ENCODE measurements at places on chromosomes 11 and 22.

DNA sequence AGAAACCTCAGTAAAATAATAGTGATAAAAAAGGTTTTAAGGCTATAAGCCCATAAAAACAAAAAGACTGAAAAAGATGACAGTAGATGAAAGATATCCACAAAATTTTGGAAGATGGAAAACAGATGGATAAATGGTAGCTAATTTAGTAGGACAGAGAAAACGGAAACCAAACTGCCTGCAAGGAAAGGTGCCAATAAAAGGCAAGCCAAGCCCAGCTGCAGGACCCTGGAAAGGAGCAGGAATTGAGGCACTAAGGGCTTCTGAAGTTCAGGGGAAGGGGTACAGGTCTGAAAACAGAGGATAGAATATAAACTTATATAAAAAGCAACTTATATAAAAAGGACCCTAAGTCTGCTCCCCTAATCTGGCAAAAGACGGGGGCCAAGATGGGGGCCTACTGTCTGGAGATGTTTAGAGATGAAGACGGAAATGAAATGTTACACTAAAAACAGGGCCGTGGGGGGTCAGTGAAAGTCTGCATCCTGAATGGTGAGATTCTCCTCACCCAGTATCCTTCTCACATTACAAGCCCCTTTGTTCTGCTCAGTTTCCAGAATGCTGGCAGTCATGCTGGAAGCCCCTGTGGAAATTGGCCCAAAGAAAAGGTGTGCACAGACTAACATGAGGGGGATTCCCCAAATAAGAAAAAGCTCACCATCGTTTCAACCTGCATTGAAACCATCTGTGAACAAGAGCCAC is 269.3 kb upstream of the PITPNB start:
- DNase-seq, result no peak

DNA sequence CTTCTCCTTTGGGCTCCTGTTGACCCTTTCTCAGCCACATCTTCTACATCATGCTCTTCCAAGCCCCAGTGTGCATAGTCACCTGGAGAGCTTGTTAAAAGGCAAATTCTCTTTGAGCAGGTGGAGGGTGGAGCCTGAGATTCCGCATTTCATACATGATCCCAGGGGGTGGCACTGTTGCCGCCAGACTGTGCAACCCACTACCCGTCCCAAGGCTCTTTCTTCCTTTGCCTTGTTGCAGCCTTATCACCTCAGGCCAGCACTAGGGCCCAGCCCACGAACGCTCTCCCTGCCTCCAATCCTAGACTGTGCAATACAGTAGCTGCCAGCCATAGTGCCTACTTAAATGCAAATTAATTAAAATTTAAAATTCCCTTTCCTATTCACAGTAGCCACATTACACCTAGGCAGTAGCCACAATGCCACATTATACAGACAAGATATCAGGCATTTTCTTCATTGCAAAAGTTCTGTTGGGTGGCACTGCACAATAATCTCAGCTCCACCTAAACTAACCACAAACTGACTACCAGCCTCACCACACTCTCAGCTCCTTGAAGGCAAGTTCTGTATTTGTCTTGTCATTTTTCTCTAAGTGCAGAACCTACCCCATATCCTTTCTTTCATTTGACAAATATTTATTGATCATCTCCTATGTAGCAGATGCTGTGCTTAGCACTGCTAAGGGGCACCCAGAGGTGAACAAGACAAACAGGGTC is 4.6 kb upstream of the KCNJ5 start:
- no peak for DNase-seq

GRCh38 chr22:25900880-25901279 is 158.9 kb downstream of the MYO18B start:
- no peak for DNase-seq

- DNase-seq, result no peak
These were observed 105.1 kb downstream of the CHST1 start for GRCh38 chr11:45560155-45560912.

DNA sequence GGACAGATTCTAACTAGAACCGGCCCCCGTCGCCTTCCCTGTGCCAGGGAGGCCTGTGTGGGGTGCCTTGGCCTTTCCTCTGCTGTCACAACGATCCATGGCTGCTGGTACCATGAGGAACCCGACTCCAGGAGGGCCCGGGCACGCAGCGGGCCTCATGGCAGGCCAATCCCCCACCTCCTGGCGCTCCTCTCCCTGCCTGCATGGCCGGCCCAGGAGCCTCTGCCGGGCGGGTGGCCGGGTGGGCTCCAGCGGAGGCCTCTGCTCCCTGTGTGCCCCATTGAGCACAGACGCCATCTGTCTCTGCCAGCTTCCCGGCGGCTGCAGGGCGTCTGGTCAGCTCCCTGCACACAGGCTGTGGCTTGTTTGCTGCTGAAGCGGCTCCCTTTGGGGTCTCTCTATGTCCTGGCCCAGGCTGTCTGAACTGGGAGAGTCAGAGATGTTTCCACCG is 86.5 kb downstream of the MYEOV start:
- no peak for DNase-seq

DNA sequence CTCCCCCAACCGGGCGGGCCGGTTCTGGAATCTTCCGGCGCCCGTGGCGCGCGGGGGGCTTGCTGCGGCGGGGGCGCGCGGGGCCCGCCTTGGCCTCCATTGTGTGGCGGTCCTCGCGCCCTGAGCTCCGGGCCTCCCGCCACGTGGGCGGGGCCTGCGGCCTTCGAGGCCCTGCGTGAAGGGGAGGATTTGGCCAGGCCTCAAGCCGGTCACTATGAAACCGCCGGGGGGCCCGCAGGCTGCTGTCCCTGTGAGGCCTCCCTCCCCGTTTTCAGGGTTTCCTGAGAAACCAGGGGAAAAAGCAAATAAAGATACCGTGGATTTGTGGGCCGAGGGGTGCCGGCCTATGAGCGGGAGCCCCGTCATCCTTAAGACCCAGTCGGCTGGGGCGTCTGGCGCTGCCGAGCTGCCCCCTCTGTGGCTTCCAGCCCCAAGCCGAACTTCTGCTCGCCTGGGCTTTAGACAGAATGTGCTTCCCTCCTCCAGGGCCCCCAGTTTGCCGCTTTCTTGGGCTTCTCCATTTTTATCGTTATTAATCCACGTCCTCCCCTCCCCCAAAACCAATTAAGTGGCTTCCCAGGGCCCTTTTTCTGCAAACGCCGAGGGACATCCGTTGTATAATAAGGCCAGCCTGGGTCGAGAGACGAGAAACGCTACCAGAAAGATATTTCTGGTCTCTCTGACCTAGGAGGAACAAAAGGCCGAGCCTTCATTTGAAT is 602 bp downstream of the EWSR1 start:
- peak; percentile 18 for DNase-seq

GRCh38 chr11:75277211-75277805 is 36.7 kb downstream of the TPBGL start:
- no peak for DNase-seq

DNA sequence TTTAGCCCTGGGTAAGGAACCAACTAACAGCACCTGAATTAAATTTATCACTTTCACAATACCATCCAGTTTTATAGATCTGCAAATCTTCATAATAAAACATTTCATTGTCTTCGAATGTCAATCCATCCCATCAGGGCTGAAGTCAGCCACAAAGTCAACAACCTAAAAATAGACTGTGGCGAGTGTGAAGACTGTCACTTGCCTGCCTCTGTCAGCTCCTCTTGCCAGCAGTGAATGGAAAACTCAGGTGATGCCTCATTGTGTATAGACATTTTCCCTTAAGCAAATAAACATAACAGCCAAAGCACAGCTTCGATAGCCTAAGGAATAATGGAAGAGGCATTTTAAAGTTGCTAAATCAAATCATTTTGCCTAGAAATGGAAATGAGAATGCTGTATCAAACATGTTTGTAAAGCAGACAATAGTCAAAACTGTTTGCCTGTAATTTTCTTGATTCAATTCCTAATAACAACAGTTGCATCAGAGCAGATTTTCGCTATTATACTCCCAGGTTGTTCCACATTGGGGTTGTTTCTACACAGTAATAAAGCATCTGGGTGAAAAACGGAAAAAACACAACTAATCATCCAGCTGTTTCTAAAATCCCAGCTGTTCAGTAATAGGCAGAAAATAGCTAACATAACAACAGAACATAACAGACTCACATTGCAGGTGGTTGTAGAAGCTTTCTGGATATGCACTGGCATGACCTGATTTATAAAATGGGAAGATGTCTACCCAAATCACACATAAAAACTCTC is 15.7 kb downstream of the KCNA4 start:
- no peak for DNase-seq

DNA sequence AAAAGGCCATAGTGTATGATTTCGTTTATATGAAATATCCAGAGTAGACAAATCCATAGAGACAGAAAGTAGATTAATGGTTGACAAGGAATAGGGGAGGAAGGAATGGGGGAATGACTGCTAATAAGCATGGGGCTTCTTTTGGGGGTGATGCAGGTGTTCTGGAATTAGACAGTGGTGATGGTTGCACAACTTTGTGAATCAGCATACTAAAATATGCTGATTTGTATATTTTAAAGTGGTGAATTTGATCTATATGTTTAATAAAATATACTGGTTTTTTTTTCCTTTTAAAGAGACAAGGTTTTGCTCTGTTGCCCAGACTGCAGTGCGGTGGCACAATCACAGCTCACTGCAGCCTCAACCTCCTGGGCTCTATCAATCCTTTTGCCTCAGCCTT is 6.5 kb upstream of the HORMAD2 start:
- DNase-seq, result no peak

DNA sequence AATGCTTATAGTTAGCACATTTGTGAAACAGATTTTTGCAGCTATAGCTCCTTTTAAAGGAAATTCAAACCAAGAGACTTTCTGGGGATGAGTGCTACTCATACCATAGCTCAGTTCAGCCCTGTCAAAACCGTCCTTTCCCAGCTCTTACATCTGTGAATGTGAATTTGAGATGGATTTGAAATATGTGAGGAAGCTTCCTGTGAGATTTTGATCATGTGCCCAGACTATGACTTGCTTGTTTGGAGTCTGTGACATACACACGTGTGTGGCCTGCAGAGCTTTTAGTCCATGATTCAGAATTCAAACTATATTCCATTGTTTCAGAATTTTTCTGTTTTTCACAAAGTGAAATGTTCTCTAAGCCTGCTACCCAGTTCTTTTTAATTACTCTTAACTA is 4.4 kb upstream of the MMP1 start:
- no peak for DNase-seq

DNA sequence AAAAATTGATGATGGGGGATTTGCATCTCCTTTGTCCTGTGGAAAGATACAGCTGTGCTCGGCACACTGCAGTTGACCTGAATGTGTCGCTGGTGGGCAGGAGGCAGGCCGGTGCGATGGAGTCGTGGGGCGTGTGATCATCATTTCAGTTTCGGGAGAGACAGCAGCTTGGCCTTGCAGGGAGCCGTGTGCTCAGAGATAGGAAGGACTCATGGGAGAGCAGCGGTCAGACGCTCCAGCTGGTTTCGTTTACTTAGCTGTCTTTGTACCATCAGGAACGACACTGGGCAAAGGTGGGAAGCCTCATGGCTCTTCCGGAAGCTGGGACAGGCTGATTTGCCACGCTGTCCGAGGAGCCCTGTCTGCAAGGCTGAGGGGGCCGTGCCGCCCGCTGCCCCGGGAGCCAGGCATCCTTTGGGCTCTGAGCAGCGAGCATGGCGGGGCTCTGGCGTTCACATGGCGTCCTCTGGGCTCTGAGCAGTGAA is 32.7 kb downstream of the GRAMD4 start:
- no peak for DNase-seq

- no peak for DNase-seq
These were observed 5.8 kb upstream of the SLC43A3 start for GRCh38 chr11:57432714-57433163.

DNA sequence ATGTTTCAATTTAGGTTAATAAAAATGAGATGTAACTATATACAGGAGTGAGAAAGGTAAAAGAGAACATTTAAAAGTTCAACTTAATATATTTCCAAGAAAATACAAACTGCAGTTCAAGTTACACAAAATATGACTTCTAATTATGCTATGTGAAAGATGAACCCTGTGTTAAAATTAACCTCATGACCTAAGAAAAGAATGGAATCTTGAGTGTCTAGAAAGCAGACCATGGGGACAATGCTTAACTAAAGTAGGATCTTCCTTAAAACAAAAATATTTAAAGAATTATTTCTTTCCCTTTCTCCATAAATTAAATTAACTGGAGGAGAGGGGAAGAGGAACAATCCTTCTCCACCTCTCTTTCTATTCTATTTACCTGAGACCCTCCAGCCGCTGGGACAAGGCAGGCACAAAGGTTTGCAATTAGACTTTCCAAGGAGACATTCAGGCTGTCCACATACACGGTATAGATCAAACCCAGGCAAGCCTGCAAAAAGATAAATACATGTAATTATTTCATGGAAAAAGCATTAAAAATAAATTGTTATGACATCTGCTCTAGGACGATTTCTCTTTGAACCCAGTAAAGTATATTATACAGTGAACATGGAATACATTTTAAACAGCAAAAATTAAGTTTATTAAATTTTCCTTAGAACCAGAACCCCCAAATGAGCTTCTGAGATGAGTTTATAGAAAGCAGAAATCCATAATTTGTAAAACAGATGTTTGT is 264.5 kb downstream of the SBF2 start:
- no peak for DNase-seq

GRCh38 chr11:124716591-124716990 is 23.2 kb upstream of the NRGN start:
- DNase-seq, result no peak

- no peak for DNase-seq
These were observed 11.8 kb downstream of the BCR start for GRCh38 chr22:23192133-23192532.

DNA sequence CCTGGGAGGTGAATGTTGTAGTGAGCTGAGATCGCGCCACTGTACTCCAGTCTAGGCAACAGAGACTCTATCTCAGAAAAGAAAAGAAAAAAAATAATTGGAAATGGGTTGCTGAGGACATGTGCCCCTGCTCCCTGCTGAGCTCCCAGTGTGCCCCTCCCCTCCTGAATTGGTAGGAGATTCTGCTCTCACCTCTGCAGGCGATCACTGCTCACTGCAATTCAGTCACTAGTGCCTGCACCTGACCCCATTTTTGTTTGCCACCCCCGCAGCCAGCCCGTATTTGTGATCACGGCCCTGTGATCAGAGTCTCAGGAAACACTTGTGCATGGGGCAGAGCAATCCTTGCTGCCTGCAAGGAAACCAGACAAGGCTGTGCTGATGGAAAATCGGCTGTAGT is 16.3 kb upstream of the SEC14L3 start:
- DNase-seq, result no peak

GRCh38 chr11:17296852-17297559 is 20.5 kb downstream of the NUCB2 start:
- no peak for DNase-seq

Measured in activated T-helper 1 cell treated with anti-CD3 and anti-CD28 coated beads, Interleukin-2, amount 50 U/mL, for 16 hours (primary cell).